ENCODE measurements at places on chromosomes 1 and 21.

- DNase-seq: no peak
Observed at GRCh38 chr21:27269644-27270043, 302.8 kb upstream of the ADAMTS5 start.

DNA sequence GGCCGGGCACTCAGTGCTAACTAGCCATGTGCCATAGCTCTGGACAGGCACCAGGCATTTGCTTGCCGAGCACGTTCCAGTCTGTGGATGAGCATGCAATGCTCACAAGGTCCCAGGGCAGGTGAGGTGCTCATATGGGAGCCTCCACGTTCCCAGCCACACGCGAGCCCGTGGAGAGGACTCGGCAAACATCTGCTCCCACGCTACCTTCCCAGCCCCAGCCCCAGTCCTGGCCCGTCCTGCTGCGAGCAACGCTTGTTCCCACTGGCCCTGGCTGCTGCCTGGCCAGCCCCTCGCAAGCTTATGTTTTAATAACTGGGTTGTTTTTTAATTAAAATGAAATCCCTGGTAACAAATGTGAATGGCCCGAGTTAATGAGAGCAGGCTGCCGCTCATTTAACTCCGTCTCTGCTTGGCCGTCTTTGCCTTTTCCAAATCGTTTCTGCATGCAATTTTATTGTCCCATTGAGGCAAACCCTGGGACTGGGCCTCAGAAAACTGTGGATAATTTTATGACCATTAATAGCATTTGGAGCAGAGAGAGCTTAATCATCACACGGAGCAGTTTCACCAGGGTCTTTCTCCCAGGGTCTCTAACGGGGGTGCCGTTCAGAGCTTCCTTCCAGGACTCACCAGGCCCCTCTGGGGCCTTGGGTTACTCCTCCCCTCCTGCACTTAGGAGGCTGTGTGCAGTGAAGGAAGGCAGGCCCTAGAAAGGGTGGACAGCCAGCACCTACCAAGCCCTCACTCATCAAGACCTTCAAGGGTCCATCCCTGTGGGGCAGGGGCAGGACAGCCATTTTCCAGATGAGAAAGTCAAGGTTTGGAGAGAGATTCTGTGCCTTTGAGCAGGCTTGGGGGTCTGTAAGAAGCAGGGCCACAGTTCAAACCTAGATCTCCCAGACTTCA is 136.8 kb downstream of the GLIS1 start:
- no peak for DNase-seq

GRCh38 chr1:94357661-94358060 is 60.5 kb upstream of the ABCD3 start:
- DNase-seq: no peak

- DNase-seq: no peak
Observed at GRCh38 chr1:41032147-41032546, 10.6 kb upstream of the SLFNL1 start.

GRCh38 chr1:230573658-230574057 is 68.6 kb upstream of the COG2 start:
- DNase-seq: no peak

All from HT-29 (cell line).